Stimulated activated CD8-positive, alpha-beta memory T cell treated with anti-CD3 and anti-CD28 coated beads, Interleukin-4, amount 100 ng/mL, for 24 hours (primary cell): ENCODE measurements at places on chromosomes 1 and 21.
A peak's percentile ranks its signal among the peaks of the same experiment; 100 is the strongest.

DNA sequence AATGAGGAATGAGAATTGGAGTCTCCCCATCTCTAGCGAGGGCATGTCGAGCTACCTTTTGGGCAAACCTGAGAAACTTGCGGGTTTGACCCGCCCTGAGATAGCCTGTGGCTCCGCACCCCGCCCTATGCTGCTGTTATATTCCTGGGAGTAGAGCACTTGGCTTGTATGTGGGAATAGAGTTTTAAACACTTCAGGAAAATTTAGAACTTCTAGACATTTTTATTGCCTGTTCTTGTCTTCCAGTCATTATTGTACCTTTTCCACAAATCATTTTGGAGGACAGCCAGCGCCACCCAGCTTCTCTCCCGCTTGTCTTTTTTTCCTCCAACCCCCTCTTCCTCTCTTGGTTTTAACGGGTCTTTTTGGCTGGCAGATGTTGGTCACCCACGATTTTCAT lies 738 bp downstream of the GNPAT start:
- no peak for DNase-seq

- no peak for DNase-seq
These were observed 20.1 kb downstream of the SH2D2A start for GRCh38 chr1:156796340-156797097.

DNA sequence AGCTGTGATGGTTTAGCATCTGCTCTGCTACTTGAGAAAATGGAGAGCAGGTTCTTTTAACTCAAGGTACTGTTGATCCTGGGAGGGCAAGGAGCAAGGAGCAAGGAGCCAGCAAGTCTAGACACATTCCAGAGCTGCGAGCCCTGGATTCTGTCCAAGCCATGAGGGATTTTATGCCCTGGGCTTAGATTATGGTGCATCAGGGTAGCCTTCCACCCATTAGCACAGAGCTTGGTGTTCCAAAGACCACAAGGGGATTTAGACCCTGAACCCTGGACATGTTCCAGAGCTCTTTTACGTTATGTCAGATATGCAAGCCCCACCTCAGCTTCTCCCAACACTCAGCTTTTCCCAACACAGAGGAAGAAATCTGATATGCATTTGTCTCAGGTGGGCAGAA lies 2.0 kb upstream of the OR14I1 start:
- DNase-seq = no peak

DNA sequence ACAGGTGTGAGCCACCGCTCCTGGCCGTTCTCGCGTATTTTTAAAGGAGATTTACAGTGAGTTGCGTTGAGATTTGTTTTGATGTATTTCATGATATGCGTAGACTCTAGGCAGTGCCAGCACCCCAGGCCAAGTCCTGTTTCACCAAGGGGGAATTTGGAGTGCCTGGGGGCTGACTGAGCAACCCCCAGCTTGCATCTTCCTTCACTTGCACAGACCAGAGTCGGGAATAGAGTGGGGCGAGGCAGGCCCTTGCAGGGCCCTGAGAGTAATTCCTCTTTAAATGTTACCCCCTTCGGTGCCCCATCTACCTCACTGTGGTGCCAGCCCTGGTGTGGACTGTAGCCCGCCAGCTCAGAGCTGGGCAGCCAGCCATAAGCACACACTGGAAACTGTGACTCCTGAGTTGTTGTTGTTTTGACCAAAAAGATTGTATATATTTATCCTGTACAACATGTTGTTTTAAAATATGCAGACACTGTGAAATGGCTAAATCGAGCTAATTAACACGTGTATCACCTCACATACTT lies 269.5 kb downstream of the NPHP4 start:
- no peak for DNase-seq

GRCh38 chr1:150110116-150110515 lies 39.6 kb upstream of the PLEKHO1 start:
- DNase-seq = no peak

DNA sequence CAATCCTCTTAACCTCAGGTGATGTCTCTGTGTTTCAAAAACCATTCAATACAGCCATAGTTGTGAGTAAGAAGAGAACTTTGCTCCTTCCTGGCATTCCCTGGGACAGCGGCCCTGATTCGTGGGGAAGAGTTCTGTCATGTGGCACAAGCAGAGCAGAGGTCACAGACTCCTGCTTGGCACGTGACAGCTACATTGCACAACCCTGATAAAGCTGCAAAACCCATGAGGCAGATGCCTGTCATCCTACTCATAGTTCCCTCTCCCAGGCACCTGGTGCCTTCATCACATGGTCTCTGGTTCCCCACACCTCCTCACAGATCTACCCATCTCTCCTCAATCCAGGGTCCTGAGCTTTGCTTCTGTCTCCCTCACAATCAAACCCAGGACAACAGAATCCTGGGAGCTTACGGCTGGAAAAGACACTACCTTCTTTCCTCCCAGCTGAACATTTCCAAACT lies 70.8 kb downstream of the PLPP3 start:
- DNase-seq = no peak

- DNase-seq = no peak
These were observed 21.9 kb downstream of the LRRC8D start for GRCh38 chr1:89842567-89843272.

GRCh38 chr1:87263281-87263680 lies 65.4 kb upstream of the LMO4 start:
- DNase-seq = no peak

GRCh38 chr1:186689376-186689775 lies 9.2 kb upstream of the PTGS2 start:
- DNase-seq = no peak

GRCh38 chr1:231931846-231932454 lies 305.4 kb downstream of the DISC1 start:
- peak; percentile 37 for DNase-seq

DNA sequence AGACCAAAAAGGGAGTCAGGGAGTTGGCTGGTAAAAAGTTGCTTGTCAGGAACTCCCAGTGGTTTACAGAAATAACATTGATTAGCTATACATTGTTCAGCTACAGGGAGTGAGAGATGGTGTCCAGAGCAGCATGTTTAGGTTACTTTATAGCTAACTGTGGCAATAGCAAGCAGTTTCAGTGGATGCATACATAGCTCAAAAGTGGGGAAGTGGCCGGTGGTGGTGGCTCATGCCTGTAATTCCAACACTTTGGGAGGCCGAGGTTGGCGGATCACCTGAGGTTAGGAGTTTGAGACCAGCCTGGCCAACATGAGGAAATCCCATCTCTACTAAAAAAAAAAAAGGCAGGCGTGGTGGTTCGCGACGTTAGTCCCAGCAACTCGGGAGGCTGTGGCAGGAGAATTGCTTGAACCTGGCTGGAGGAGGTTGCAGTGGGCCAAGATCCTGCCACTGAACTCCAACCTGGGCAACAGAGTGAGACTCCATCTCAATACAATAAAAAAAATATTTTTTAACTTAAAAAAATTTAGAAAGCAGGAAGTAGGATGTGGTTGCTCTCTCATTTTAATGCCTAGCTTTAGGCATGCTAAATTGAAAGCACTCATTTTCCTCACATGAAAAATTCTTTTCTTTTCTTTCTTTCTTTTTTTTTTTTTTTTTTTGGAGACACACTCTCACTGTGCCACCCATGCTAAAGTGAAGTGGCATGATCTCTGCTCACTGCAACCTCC lies 109.7 kb downstream of the PPIAL4G start:
- DNase-seq = no peak

GRCh38 chr1:180232521-180233043 lies 2.5 kb downstream of the LHX4 start:
- DNase-seq = no peak

DNA sequence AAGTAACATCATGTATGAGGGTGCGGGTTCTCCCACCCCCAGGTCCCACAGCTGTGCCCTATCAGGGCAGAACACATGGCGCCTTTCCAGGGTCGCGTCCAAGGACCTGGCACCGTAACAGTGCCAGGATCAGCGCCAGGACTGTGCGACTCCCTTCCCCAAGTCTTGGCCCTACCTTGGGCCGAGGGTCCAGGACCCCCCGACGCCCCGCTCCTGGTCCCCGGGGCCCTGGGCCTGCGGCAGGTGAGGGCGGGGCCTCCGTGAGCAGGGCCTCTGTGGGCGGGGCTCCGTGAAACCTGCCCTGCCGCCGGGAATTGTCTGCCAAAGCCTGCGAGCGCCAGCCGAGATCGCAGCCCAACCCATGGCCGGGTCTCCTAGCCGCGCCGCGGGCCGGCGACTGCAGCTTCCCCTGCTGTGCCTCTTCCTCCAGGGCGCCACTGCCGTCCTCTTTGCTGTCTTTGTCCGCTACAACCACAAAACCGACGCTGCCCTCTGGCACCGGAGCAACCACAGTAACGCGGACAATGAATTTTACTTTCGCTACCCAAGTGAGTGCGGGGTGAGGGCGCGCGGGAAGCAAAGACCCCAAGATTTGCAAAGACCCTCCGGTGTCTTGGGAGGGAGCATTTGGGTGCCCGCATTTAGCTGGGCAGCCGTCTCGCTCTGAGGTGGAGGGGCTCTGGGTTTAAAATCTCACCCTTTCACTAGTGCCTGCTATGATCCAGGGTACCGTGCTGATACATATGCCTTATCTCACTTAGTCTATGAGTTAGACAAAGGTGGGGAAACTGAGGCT lies at the start of gene RHBG:
Gene RHBG (plus strand): TSS at position 323 of the 796 bp plus-strand sequence. CDS start 39 bp downstream, at position 362.
- no peak for DNase-seq

DNA sequence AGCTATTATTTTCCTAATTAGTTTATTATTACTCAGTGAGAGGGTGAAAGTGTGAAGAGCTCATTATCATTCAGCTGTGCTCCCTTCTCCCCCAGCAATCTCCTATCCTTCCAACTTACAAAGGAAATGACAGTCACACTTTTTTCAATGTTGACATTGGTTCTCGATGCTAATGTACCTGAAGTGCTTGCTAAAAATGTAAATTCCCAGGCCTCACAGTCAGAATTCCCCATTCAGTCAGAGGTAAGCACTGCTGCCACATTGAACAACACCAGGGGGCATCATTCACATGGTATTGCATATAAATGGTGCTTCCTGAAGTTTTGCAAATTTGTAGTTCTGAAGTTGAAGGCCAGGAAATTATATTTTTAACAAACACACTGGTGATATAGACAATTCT lies 132.7 kb upstream of the FOXD3 start:
- no peak for DNase-seq

DNA sequence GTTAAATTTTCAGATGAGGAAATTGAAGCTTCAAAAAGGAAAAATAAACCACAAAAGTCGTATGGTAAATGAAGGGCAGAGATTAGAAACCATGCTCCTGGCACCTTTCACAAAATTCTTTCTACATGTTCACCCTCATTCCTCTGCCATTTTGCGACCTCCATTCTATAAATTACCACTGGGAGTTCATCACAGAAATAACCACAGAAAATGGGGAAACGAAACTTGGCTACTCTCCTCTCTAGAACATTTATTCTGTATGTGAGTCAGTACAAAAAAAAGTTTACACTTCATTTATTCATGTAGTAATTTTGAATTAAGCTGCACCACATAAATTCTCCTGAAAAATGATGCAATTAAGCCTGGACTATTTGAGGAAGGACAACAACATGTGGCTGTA lies 320.9 kb upstream of the C1orf87 start:
- DNase-seq = no peak

DNA sequence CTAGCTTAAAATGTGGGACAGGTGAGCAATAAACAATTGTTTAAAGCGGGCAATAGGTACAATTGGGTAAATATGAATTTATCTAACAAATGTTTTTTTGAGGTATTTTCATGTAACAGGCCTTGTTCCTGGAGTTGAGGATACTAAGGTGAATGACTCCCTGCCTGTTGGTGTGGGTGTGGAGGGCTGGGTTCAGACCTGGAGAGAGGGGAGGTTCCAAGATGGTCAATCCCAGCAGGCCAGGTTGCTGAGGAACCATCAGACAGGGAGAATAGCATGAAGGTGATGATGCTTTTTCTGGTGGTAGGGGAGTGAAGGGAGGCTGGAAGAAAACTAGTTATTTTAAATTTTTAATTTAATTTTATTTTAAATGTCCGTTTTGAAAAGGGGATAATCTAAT lies 46.3 kb downstream of the CDC14A start:
- DNase-seq = no peak

DNA sequence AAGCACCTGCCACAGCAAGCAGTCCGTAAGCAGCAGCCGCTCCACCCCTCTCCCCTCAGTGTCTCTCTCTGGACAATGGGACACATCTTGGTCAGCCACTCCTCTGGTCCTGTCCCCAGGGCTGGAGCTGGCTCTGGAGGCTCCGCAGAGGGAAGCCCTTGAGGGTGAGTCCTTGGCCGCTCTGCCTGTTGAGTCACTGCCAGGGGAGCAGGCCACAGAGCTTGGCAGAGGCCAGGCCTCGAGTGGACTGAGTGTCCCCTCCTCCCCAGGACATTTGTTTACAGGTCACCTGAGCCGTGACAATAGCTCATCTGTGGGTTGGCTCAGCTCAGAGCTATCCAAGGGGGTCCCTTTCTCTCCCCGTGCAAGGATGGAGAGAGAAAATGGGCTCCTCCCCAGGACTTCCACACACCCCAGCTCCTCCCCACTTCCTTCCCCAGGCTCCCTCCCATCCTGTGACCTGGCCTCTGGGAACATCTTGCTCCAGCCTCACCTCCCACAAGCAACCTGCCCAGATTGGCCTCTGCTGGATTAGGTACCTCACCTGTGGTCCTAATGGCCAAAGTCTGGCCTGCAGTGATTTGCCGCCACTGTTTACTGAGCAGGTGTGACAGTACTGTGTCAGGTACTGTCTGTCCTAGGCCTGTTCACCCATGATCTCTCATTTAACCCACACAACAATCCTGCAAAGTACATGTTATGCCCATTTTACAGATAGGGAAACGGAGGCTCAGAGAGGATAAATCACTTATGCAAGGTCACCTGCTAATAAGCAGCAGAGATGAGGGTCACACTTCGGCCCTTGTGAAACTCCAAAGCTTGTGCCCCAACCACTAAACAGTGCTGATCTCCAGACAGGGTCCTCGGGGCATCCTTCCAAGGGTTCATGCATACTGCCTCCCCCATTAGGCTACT lies 4.8 kb downstream of the FAM131C start:
- DNase-seq = no peak

DNA sequence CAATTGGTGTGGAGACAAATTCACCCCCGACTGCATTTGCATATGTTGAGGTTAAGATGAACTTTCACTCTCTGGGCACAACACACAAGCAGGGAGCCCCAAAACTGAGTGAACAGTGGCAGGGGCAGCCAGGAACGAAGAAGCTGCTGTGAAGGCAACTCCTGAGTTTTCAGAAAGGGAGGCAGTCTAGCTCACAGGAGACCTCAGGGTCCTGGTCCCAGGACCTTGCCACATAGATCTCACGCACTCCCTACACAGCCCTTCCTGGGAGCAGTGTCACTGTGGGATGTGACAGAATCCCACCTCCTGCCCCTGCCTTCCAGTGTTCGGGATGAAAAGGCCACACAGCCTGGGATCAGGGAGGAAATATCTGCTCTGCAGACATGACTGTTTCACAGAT lies 60.9 kb downstream of the KCND3 start:
- no peak for DNase-seq

DNA sequence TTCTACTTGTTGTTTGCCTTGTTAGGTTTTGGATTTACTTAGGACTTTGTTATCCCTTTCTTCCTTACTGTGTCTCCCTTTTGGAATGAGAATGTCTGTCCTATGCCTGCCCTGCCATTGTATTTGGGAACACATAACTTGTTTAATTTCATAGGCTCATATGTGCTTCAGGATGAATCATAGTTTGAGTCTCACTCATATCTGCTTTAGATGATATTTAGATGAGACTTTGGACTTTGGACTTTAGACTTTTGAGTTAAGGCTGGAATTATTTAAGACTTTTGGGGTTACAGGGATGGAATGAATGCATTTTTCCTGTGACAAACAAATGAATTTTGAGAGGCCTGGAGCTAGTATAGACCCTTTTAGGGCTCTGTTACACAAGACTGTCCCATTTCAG lies 33.4 kb downstream of the PSMG1 start:
- no peak for DNase-seq

- no peak for DNase-seq
These were observed 62.9 kb upstream of the TMPRSS2 start for GRCh38 chr21:41570791-41571355.

- no peak for DNase-seq
These were observed 4.7 kb upstream of the ITGB2 start for GRCh38 chr21:44925378-44925755.
